Midbrain (tissue), 1 donor: ENCODE measurements at places on chromosomes 2 and 18.

DNA sequence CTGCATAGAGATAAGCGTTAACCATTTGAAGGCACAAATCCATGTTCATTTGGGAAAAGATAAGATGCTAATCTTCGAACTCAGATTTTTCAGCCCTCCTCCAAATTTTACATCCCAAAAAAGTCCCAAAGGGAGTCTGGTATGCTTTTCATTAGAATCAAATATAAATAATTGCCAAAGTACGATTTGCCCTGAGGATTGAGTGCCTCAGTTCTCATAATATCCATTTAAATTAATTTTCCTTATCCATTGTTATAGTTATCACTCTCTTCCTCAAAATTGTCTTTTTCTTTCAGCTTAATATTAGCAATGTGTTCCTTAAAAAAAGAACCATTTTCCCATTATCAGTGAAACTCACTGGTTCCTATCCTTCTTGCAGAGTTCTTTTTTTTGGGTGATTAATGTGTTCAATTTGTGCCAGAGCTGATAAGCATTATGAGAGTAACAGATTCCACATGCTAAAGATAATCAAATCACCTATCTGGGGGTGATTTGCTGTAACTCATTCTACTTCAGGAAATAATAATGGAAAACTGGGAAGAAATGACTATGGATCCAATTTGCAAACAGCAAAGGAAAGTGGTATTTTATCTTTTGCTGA is 686 bp downstream of the HNMT start:
- DNase-seq, result no peak

- no peak for DNase-seq
These were observed 6.7 kb downstream of the CHMP3 start for GRCh38 chr2:86556508-86556907.

- no peak for DNase-seq
These were observed 63.1 kb downstream of the RHOB start for GRCh38 chr2:20509770-20510490.

- DNase-seq, result no peak
These were observed 94.2 kb upstream of the RAB27B start for GRCh38 chr18:54734059-54734458.

DNA sequence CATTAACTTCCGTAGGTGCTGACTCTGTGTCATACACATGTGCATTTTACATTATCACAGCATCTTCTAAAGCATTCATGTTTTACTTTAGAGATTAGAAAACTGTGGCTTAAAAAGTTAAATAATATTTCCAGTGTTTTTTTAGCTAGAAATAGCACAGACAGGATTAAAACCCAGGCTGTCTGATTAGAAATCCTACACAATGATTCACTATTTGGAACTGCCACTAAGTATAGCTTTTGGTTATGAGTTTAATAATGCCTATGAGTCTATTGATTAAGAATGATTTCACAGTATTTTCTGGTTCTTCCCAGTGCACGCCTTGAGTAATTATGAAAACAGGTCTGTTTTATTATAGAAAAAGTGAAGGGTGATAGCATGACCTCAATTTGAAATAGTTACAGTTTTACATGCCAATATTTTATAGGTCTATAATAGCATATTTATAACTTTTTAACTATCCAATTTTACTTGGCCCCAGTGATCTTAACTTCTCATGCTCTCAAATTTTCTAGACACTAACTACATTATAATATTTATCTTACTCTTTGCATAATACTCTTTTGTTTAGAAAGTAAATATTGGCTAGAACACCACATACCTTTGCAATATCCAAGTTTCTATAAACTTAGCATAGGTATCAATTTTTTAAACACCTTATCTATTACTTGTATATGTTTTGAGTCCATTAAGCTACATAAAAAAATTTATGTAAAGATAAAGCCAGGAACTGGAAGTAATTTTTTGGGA is 313.2 kb downstream of the RND3 start:
- DNase-seq, result no peak

DNA sequence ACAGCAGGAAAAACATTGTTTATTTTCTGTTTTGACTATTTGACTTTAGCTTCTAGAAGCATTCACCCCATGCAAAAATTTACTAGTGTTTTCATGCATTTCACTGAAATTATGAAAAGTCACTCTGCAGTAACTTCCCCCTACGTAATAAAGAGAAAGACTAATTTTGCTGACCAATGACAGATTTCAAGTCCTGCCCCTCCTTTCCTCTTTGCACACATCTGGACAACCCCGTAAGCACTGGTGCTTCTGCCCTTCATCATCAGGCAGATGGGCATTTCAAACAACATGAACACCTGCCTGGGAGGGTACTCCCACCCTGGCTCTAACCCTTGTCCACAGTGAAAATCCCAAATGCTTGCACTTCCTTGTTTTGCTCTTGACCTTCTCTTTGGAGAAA is 815.0 kb upstream of the ID2 start:
- DNase-seq, result no peak

DNA sequence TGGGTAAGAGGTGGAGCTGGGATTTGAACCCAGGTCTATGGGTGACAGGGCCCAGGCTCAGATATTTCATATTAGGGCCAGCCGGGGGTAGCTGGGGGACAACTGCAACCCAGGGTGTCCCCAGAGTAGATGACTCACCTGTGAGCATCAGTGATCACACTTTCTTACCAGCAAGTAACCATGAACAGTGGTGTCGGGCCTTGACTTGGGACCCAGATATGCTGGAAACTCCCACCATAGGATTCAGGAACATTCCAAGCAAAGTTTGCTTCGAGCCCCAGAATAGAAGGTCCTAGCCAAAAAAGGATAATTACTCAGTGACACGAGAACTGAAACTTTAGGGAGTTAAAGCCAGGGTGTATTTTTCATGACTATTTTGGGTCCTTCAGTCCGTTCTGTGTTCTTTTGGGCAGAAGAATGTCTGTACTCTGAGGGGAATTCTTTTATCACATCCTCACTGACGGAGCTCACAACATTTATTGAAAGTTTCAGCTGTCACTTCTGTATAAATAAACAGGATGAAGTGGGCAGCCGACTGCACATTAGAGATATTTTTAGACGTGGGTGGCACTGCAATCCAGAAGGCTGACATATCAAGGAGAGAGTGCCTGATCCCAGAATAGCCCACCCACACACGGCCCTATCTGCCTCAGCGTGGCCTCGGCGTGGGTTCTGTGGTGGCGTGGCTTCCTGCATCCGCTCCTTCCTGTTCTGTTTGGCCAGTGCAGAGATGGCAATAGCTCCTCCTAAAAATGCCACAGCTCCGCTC is 45.6 kb downstream of the RAMP1 start:
- no peak for DNase-seq

DNA sequence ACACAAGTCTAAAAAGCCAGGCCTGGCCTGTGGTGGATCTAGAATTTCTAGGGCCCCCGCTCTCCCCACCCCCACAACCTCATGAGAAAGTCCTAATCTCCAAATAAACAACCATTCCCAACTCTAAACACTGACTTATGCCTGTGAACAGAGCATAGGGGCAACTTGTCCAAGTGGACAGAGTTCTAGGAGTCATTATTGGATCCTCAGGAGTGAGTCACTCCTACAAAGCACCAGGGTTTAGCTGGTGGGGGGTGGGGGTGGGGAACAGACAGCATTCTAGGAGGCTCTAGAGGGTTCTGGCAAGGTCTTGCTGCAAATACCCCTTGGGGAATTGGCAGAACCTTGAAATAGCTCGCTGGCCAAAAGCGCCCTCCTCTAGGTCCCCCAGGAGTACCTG is 83.3 kb downstream of the ZCCHC2 start:
- DNase-seq, result no peak

GRCh38 chr18:68288408-68288807 is 426.5 kb downstream of the TMX3 start:
- DNase-seq, result no peak

DNA sequence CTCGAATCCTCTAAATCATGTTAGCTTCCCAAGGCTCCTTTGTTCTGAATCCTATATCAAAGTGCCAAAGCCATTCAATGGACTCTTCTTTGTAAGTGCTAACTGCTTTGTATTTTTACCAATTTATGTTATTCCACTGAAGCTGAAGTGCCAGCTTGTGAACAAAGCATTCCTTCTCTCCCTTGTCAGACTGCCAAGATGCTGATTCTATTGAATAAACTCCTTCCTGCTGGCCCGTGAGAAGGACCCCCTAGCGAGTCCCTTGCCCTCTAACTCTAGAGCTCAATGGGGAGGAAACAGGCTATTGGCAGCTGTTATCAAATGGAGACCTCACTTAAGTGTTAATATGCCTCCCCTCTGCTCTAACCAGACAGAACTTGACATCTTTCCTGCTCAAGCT is 1097.9 kb upstream of the CNTNAP5 start:
- DNase-seq, result peak; percentile 61

DNA sequence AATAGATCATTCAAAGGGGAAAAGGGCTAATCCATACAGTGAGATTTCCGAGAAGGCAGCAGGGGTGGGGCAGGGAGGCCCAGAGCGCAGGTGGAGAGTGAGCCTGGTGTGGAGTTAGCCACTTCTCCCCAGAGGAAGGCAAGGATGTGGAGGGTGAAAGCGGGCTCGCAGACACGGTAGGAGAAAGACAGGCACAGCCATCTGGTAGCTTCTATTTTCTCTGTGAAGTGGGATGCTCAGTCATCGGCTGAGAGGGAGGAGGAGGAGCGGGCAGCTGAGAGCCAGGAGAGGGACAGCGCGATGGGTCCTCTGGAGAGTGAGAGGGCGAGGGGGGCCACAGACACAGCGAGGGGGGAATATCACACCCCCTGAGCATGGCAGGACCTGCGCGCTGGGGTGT is 153.3 kb upstream of the NDUFV2 start:
- no peak for DNase-seq

GRCh38 chr2:218255446-218255845 is 5.4 kb upstream of the GPBAR1 start:
- no peak for DNase-seq

- no peak for DNase-seq
These were observed 240.3 kb downstream of the HDAC4 start for GRCh38 chr2:239160226-239161143.

- DNase-seq, result no peak
These were observed 48.5 kb downstream of the ARL6IP6 start for GRCh38 chr2:152766928-152767327.

DNA sequence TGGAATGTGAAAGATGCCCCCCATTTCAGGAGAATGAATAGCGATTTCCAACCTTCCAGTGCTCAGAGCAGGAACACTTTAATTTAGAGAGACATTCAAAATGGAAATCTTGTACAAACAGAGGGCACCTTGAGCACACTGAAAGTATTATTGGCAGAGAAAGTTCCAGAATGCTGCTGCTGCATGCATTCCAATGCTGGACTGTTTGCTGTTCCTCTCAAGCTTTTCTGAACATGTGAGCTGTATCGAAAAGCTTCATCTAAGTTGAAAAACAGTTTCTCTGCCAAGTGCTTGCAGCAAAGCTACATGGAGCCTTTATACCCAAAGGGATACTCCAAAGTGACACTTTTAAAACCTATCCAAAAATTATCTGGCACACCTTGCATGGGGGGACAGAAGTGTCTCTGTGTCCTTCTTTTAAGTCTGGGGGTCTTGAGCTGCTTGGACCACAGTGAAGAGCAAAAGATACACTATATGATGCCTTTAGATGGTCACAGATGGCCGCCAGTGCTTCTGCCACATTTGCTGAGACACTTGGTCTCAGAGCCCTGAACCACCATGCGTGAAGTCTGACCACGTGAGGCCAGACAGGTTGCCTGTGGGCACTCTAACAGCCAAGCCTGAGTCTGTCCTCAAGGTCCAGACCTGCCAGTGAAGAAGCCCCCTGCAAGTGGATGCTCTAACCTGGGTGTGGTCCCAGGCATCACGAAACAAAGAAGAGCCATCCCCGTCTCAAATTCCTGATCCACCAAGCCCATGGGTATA is 18.8 kb downstream of the UXS1 start:
- DNase-seq, result no peak

DNA sequence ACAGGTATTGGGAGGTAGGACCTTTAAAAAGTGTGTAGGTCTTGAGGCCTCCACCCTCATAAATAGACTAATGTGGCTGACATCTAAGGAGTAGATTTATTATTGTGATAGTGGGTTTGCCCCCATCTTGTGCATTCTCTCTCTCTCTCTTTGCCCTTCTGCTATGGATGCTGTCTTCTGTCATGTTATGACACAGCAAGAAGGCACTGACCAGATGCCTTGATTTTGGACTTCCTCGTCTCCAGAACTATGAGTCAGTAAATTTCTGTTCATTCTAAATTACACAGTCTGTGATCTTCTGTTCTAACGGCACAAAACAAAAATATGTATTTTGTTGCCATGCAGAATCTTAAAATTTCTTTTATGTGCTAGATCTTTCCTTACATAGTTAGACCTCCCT is 66.9 kb downstream of the ATAD2B start:
- DNase-seq, result no peak

DNA sequence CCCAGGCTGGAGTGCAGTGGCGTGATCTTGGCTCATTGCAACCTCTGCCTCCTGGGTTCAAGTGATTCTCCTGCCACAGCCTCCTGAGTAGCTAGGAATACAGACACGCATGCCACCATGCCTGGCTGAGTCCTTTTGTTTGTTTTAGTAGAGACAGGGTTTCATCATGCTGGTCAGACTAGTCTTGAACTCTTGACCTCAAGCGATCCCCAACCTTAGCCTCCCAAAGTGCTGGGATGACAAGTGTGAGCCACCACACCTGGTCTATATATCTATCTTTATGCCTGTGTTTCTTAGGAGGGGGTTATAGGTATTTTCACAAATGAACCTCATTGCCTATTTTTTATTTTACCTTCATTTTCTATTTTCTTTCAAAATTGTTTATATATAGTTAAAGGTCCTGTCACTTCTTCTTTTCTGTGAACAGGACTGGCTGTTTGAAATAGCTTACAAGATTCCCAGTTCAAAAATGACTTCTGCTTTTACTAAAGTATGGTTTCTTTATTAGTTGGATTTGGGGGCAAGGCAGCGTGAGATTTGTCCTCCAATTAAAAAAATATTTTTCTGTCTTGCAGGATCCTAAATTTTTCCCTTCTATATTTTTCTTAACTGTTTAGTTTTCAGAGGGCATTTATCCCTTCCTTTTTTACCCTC is 16.4 kb upstream of the MARCHF7 start:
- no peak for DNase-seq

GRCh38 chr18:25827228-25827627 is 263.2 kb downstream of the SS18 start:
- DNase-seq, result no peak

GRCh38 chr2:174618179-174618578 is 20.6 kb upstream of the WIPF1 start:
- DNase-seq, result no peak

GRCh38 chr2:20418519-20418918 is 28.4 kb upstream of the RHOB start:
- no peak for DNase-seq

GRCh38 chr2:127362971-127363370 is 24.8 kb downstream of the MAP3K2 start:
- DNase-seq, result no peak

GRCh38 chr2:150485114-150485870 is 2.2 kb downstream of the RND3 start:
- peak; percentile 49 for DNase-seq

- no peak for DNase-seq
These were observed 26.4 kb downstream of the DNMT3A start for GRCh38 chr2:25315316-25315680.

DNA sequence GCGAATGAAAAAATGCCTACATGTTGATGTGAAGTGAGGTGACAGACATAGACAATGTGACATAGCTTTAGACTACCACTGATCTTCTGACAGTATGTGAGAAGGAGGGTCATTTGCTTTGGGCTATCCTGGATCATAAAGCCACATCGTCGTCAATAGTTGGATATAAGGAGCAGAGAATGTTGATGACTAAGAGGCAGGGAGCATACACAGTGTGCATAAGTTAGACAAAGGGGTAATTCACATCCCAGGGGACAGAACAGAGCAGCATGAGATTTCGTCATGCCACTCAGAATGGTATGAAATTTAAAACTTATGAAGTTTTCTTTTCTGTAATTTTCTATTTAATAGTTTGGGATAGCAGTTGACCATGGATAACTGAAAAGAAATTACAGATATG is 403.2 kb downstream of the DSC3 start:
- DNase-seq, result no peak
